ENCODE measurements at places on chromosomes 2 and 18. TPM values are rescaled to one million over a fixed set of nuclear protein-coding genes. Genes with fewer than 3 reads are reported as not detected.

DNA sequence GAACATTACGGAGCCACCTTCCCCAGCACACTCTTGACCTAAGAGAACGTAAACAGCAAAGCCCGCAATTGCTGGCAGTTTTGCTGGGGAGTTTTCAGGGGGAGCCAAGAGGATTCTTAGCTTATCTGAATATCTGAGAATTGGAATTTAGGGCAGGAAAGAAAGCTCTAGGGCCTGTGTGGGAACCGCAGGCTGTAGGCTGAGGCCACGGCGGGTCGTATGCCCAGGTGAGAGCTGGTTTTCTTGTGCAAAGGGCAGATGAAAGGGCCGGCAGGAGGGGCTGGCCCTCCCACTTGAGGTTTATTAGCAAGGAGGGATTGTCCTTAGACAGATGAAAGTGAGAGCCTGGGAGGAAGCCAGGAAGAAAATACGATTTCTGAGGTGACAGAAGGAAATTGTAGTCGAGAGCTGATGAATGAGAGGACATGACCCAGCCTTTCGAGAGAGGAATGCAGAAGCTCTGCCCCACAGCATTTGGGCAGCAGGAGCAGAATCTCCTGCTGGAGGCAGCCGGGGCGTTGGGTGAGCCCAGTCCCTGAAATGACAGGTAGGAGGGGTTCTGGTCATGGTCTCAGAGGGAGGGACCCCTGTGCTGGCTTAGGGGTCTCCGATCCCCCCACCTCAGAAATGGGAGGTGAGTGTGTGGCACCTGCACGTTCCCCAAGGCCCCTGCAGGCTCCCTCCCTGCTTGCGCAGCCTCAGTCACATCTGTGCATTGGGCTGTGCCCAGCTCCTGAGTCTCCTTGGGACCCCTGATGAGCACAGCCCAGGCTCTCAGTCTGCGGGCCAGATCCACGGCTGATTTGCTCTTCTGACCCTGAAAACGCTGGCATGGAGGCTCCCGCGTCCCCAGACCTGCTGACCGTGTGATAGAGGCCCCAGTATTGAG is 61.1 kb downstream of the CABLES1 start:
- H3K4me1 ChIP-seq, result peaks cover 11% of the 10 kb centered on the region
- no peak overlapping the region for H3K4me3 ChIP-seq
- peak; percentile 55 for DNase-seq
- no peak overlapping the region for H3K27ac ChIP-seq
- H3K27me3 ChIP-seq, result no peaks in the 10 kb centered on the region

- H3K4me3 ChIP-seq, result no peak overlapping the region
- no peak for DNase-seq
- H3K4me1 ChIP-seq, result peaks cover 8% of the 10 kb centered on the region
- no peaks in the 10 kb centered on the region for H3K36me3 ChIP-seq
- H3K27me3 ChIP-seq, result no peaks in the 10 kb centered on the region
- no peak overlapping the region for H3K27ac ChIP-seq
Observed at GRCh38 chr2:157866666-157867642, 9.2 kb downstream of the ACVR1 start.

GRCh38 chr2:73839653-73840411 is 11.1 kb downstream of the STAMBP start:
- H3K36me3 ChIP-seq, result peaks cover 4% of the 10 kb centered on the region
- no peak overlapping the region for H3K27ac ChIP-seq
- DNase-seq, result no peak
- no peak overlapping the region for H3K4me3 ChIP-seq
- H3K4me1 ChIP-seq, result peaks cover 13% of the 10 kb centered on the region
- H3K27me3 ChIP-seq, result no peaks in the 10 kb centered on the region

GRCh38 chr18:48711651-48712486 is 173.0 kb downstream of the CTIF start:
- H3K36me3 ChIP-seq, result no peaks in the 10 kb centered on the region
- DNase-seq, result no peak
- H3K4me3 ChIP-seq, result no peak overlapping the region
- no peaks in the 10 kb centered on the region for H3K27me3 ChIP-seq
- H3K4me1 ChIP-seq, result peaks cover 7% of the 10 kb centered on the region

DNA sequence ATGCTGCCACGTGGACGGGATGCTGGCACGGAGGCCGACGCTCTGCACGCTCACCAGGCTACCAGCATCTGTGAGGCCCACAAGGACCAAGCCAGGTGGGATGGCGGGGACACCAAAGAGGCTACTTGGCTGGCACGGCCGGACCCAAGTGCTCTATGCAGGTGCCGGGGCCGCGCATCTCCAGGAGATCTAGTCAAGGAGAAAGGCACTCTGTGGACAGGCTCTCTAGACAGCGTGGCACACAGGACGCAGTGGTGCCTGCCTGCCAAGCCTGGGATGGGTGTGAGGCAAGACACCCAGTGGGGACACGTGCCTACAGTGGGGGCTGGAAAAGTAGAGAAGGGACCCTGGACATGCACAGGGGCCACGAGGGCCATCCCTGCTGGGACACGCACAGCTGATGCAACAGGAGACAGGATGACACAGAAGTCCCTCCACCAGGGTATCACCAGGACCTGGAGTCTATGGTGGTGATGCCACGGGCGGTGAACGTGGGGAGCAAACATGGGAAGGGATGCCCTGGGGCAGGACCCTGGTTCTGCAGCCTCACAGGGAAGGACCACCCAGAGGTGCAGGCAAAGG is 28.5 kb downstream of the ZNF516 start:
- H3K4me3 ChIP-seq, result no peak overlapping the region
- no peaks in the 10 kb centered on the region for H3K4me1 ChIP-seq
- no peak overlapping the region for H3K27ac ChIP-seq
- no peak for DNase-seq
- no peaks in the 10 kb centered on the region for H3K27me3 ChIP-seq
- H3K36me3 ChIP-seq, result no peaks in the 10 kb centered on the region

GRCh38 chr2:109005686-109006204 is 16.7 kb upstream of the EDAR start:
- peak; percentile 46 for DNase-seq
- H3K36me3 ChIP-seq, result no peaks in the 10 kb centered on the region
- no peaks in the 10 kb centered on the region for H3K4me1 ChIP-seq
- H3K4me3 ChIP-seq, result no peak overlapping the region
- H3K27me3 ChIP-seq, result peaks cover 2% of the 10 kb centered on the region

GRCh38 chr18:59621027-59621426 is 76.2 kb downstream of the CCBE1 start:
- no peak overlapping the region for H3K27ac ChIP-seq
- H3K36me3 ChIP-seq, result no peaks in the 10 kb centered on the region
- no peak overlapping the region for H3K4me3 ChIP-seq
- H3K4me1 ChIP-seq, result peaks cover 13% of the 10 kb centered on the region
- no peak for DNase-seq

DNA sequence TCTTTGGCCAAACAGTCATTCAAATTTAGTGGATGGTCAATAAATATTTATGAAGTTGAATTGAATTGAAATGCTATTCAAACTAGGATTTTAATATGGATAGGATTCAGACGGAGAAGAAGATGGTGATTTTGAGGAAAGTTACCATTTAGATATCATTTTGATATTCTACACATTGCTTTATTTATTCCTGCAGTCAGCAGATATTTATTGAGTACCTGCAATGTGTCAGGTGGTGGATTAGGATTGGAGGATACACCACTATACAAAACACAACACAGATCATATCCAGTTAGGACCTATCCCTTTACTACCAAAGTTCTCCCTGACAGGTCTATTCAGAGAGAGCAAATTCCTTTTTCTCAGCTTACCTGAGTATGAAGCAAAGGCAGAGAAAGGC is 38.8 kb downstream of the MAPRE2 start:
- no peak for DNase-seq
- H3K27ac ChIP-seq, result no peak overlapping the region
- H3K36me3 ChIP-seq, result no peaks in the 10 kb centered on the region
- H3K4me1 ChIP-seq, result peaks cover 12% of the 10 kb centered on the region
- no peaks in the 10 kb centered on the region for H3K27me3 ChIP-seq

DNA sequence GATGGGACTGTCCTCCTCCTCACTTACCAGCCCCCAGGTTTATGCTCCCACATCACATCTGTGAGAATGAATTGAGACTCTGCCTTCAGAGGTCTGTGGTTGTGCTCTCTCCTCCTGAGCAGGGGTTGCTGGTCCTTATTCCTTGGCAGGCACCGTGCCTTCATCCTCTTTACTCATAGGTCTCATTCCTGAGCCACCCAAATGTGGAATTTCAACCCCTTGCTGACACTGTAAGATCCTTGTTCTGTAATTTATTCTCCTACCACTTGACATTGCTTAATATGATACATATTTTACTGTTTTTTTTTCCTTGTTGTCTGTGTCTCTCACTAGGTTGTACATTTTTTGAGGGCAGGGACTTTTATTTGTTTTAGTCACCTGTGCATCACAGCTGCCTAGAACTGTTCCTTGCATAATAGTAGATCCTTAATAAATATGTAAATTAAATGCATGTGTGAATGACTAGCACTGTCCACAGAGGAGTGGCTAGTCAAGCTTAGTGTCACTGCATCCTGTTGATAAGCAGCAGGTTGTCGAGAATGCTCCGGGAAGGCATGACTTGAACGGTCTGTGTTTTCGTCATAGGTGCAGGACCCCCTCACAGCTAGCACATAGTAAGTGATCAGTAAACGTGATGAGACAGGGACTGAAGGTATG is 180.6 kb downstream of the ZNF407 start:
- no peaks in the 10 kb centered on the region for H3K27me3 ChIP-seq
- DNase-seq, result peak; percentile 39
- H3K27ac ChIP-seq, result no peak overlapping the region
- H3K36me3 ChIP-seq, result no peaks in the 10 kb centered on the region
- no peak overlapping the region for H3K4me3 ChIP-seq

GRCh38 chr2:98472961-98473746 is 28.5 kb downstream of the INPP4A start:
- no peak overlapping the region for H3K27ac ChIP-seq
- no peaks in the 10 kb centered on the region for H3K36me3 ChIP-seq
- no peak overlapping the region for H3K4me3 ChIP-seq
- H3K4me1 ChIP-seq, result peaks cover 3% of the 10 kb centered on the region
- no peaks in the 10 kb centered on the region for H3K27me3 ChIP-seq
- no peak for DNase-seq

DNA sequence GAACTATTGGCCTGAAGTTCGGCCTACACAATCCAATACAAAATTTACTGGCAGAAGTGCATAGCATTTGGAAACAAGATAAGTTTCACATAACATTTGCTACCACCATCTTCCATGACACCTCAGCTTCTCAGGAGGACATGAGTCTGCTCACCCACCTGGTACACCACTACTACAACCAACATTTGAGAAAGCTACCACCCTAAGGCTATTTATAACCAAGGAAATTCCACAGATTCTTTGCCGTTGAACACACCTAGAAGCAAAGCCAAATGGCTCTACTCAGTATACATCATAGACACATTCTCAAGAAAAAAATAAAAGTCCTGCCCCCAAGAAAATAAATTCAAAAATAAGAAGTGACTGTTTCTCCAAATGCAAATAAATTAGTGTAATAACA is 145.3 kb downstream of the SPAG16 start:
- no peaks in the 10 kb centered on the region for H3K36me3 ChIP-seq
- H3K4me1 ChIP-seq, result peaks cover 3% of the 10 kb centered on the region
- no peaks in the 10 kb centered on the region for H3K27me3 ChIP-seq
- H3K27ac ChIP-seq, result no peak overlapping the region

DNA sequence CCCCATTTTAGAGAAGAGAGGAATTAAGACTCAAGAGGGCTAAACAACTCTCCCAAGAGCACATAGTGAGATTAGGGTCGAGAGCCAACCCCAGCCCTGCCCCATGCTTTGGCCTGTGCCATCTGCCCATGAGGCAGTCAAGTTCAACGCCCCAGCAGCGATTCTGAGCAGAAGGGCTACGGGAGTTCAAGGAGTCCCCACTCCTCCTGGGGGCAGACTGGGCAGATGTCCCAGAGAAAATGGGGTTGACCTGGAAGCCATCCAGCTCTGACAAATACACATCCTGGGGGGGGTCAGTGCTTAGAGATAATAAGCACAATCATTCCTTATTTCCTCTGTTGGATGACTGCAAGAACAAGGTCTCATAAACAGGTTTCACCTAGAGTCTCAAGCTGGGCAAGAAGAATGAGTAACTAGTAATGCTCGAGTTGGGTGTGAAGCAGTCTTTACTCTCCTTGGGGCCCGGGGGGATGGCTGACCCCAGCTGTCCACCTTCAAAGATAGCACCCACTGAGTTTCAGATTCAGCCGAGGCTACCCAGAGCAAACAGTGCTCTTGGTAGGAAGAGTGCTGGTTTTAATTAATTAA is 716.4 kb downstream of the RNF144A start:
- no peaks in the 10 kb centered on the region for H3K27me3 ChIP-seq
- no peaks in the 10 kb centered on the region for H3K36me3 ChIP-seq
- no peak overlapping the region for H3K4me3 ChIP-seq
- H3K4me1 ChIP-seq, result no peaks in the 10 kb centered on the region

DNA sequence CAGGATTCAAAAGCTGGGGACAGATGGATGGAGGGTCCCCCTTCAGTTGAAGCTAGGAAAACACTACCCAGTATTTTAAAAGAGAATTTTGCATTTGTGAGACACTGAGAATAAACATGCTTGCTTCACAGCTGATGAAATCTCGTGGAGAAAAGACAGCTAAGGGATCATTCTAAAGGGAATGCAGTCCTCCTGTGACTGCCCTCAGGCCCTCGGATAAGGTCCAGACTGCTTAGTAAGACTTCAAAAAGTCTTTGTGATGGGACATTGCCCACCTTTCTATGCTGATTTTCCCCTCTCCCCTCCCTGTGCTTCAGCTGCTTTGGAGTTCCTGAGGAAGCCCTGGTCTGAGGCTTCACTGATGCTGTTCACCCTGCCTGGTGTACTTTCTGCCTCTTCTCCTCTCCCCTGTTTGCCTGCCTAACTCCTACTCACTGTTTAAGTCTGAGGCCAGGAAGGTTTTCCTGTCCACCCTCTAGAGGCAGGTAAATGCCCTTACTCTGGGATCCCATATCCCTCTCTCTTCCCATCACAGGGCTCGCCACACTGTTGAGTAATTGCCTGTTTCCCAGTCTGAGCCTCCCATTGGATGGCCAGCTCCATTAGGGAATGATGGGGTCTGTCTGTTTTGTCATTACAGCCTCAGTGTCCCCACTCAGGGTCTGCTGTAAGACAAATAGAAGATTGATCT is 26.6 kb downstream of the POLE4 start:
- H3K4me1 ChIP-seq, result no peaks in the 10 kb centered on the region
- no peak overlapping the region for H3K4me3 ChIP-seq
- no peak for DNase-seq
- no peaks in the 10 kb centered on the region for H3K36me3 ChIP-seq
- H3K27ac ChIP-seq, result no peak overlapping the region

SCN2A gene
- total RNA-seq, result 8.2 TPM

CXCR4 gene
- total RNA-seq, result 2.8 TPM

SCN7A gene
- total RNA-seq, result 0.36 TPM
